ENCODE measurements at places on chromosomes 6 and 20. TPM values are rescaled to one million over a fixed set of nuclear protein-coding genes. Genes with fewer than 3 reads are reported as not detected.

SNAP25 gene
- total RNA-seq = 0.27 TPM

TNFRSF6B gene
- total RNA-seq = 0.21 TPM

GRCh38 chr20:53447316-53447715 is 146.3 kb downstream of the ZNF217 start:
- no peak for DNase-seq

GRCh38 chr6:134466771-134467525 is 149.0 kb upstream of the SGK1 start:
- DNase-seq = no peak

GRCh38 chr20:58651946-58652605 is 993 bp downstream of the STX16 start:
- peak; percentile 77 for DNase-seq

GRCh38 chr6:15947923-15948322 is 181.0 kb upstream of the MYLIP start:
- no peak for DNase-seq

DNA sequence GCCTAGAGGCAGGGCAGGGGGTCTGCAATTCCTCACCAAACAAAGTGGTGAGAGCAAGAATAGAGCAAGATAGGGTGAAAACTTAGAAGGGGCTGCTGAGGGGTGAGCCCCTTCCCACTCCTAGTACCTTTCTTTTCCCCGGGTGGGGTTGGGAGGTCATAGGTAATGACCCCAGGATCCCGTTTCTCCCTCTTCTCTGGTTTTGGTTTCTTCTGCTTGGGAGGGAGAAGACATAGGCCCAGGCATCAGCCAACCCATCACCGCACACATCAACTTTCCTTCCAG is 3.5 kb downstream of the VARS1 start:
- no peak for DNase-seq

Data from activated CD4-positive, alpha-beta T cell treated with anti-CD3 and anti-CD28 coated beads for 36 hours (primary cell).